ENCODE measurements at places on chromosomes 1 and 21.

DNA sequence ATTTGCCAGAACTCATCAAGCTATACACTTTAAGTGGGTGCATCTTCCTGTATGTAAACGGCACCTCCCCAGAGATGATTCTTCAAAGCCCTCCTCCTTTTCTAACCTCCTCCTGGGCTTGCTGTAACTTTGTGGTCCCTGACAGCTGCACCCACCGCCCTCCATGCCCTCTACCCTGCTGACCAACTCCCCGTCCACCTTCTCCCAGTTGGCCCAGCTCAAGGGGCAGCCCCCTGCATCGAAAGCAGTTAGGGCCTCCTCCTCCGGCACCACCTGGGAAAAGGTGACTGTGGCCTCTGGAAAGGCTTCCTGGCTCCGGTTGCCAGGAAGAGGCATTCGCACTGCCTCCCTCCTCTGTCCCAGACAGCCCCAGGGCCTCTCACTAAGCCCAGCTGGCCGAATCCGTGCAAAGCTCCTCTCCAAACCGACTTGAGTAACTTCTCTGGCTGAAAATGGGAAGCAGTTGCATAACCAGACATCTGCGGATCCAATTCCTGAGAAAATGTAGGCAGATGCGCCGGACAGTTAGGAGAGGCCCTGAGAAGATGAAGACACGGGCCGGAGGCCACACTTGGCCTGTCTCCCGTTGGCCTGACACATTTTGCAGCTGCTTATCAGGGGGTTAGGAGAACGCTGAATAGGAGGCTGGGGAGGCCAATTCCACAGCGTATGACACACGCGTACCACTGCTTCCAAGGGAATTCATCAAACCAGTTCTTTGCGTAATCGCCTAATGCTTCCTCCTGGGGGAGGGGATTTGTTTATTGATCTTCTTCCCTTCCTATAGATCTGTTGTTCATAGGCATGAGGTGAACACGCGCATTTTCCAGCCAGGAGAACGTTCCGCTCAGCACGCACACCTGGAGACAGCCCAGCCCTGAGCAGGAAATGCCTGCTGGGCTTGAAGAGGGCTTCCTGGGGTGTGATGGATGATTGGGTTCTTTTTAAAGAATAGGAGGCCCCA is 48.7 kb upstream of the COL6A2 start:
- H3K27ac ChIP-seq, result no peak overlapping the region
- peaks cover 24% of the 10 kb centered on the region for H3K27me3 ChIP-seq
- no peak for DNase-seq
- H3K4me3 ChIP-seq, result no peak overlapping the region
- H3K4me1 ChIP-seq, result peaks cover 6% of the 10 kb centered on the region

- no peaks in the 10 kb centered on the region for H3K27me3 ChIP-seq
- H3K36me3 ChIP-seq, result no peaks in the 10 kb centered on the region
- H3K27ac ChIP-seq, result no peak overlapping the region
- H3K4me1 ChIP-seq, result no peaks in the 10 kb centered on the region
- H3K4me3 ChIP-seq, result no peak overlapping the region
- no peak for DNase-seq
Observed at GRCh38 chr1:114033216-114033706, 54.0 kb downstream of the OLFML3 start.

GRCh38 chr1:200432586-200432985 is 22.8 kb upstream of the ZNF281 start:
- H3K36me3 ChIP-seq, result no peaks in the 10 kb centered on the region
- no peaks in the 10 kb centered on the region for H3K27me3 ChIP-seq
- H3K27ac ChIP-seq, result no peak overlapping the region
- H3K4me1 ChIP-seq, result peaks cover 2% of the 10 kb centered on the region
- H3K4me3 ChIP-seq, result no peak overlapping the region

DNA sequence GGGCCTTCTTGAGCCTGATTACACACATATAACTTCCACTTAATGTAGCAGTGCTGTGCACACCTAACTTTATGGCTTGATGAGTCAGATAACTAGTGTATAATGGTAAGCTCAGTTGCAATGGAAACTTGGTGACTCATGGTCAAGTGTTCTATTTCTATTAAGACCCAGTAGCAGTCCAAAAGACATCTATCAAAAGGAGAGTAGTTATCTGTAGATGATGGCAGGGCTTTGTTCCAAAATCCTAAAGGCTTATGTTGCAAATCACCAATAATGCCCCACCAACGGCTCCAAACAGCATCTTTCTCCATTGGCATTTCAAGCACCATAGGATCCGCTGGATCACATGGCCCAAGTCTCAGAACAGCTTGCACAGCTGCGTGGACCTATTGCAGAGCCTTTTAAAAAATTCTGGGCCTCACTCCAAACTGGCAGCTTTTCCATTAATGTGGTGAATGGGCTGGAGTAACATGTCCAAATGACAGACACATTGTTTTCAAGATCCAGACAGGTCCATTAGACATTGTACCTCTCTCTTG is 566.8 kb upstream of the USP24 start:
- no peak overlapping the region for H3K4me3 ChIP-seq
- no peaks in the 10 kb centered on the region for H3K4me1 ChIP-seq
- no peak overlapping the region for H3K27ac ChIP-seq
- no peaks in the 10 kb centered on the region for H3K27me3 ChIP-seq
- no peak for DNase-seq
- H3K36me3 ChIP-seq, result no peaks in the 10 kb centered on the region

- no peak overlapping the region for H3K4me3 ChIP-seq
- no peak for DNase-seq
Observed at GRCh38 chr1:234018816-234019215, 114.3 kb downstream of the SLC35F3 start.

- peak; percentile 16 for DNase-seq
- no peaks in the 10 kb centered on the region for H3K4me1 ChIP-seq
- H3K27me3 ChIP-seq, result no peaks in the 10 kb centered on the region
- no peaks in the 10 kb centered on the region for H3K36me3 ChIP-seq
- H3K27ac ChIP-seq, result no peak overlapping the region
- no peak overlapping the region for H3K4me3 ChIP-seq
Observed at GRCh38 chr1:87404296-87404695, 75.6 kb downstream of the LMO4 start.

DNA sequence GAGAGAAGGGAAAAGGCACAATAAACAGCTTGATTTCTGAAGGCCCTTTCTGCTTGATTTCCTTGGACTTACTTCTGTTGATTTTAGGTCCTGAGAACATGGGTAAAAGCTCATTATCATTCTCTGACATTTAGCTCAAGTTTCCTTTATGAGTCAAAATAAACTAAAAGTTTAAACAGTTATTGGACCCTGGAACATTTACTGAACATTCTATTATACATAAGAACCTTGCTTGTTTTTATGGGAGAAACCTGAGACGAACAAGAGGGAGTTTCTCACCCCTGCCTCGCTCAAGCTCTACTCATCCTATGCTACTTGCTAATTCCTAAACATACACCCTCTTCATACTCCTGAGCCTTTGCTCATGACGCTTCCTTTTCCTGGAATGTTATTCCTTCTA is 538.3 kb upstream of the PKN2 start:
- H3K36me3 ChIP-seq, result no peaks in the 10 kb centered on the region
- DNase-seq, result no peak
- H3K4me1 ChIP-seq, result no peaks in the 10 kb centered on the region
- no peaks in the 10 kb centered on the region for H3K27me3 ChIP-seq
- H3K27ac ChIP-seq, result no peak overlapping the region
- no peak overlapping the region for H3K4me3 ChIP-seq

DNA sequence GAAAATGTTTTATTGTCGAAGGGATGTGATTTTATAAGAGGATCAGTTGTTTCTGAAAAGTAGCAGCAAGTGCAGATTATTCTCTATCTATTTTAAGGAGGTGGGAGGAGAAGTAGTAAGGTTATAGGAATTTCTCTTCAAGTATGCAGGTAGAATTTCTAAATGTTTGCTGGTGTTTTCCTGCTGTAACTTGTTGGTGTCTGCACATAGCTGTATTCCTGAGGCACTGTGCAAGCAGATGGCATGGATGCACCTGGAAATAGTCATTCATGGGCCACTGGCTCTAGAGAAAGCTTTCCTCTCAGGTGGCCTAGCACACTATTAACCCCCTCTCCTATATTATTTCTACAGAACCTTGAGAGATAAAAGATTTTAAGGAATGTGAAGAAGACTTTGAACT is 30.3 kb upstream of the PODN start:
- no peak for DNase-seq
- no peak overlapping the region for H3K4me3 ChIP-seq
- no peak overlapping the region for H3K27ac ChIP-seq
- peaks cover 32% of the 10 kb centered on the region for H3K36me3 ChIP-seq
- no peaks in the 10 kb centered on the region for H3K27me3 ChIP-seq

DNA sequence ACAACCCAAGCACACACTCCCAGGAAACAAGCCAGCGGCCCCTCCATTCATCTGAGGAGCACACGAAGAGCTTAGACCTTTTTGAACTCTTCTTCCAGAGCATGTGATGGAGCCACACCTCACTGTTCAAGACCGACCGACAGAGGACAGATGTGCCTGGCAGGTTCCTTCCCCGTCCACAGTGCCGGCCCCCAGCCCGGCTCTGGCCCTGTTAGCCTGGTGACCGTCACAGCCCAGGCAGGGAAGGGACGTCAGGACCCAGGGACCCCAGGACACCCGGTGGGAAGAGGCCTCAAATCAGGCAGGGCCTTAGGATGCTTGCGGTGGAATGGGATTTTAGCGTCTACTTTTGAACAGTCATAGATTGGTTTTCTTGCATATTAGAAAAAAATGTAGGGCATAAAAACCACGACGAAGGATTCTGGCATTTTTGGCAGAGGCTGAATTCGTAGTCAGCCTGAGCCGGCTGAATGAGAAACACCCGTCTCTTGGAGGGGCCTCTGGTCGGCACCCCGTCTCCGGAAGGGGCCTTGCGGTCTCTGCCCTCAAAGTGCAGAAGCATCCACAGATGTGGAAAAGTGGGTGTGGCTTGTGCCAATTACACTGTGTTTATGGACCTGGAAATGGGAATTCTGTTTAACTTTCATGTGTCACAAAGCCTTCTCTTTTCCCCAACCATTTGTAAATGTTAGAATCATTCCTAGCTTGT is 79.3 kb downstream of the SIK1 start:
- H3K27ac ChIP-seq, result no peak overlapping the region
- H3K4me3 ChIP-seq, result no peak overlapping the region
- DNase-seq, result no peak
- no peaks in the 10 kb centered on the region for H3K4me1 ChIP-seq
- H3K27me3 ChIP-seq, result peaks cover 6% of the 10 kb centered on the region

DNA sequence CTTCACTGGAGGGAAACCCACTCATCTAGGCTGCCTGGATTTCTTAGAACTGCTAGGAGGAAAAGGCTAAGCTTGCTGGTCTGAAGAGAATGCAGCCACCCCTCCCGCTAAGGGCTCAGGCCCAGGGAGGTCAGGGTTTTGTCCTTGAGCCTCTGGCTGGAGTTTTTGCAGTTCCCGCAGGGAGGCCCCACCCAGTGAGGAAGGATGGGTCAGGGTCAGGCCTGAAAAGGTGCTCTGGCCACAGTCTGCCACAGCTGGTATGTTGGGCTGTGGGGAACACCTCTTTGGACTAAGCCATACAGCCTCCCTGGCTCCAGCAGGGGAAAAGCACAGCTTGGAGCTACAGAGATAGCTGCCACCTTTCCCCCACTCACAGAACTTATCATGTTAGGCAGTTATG is 71.4 kb upstream of the PAPPA2 start:
- DNase-seq, result no peak
- no peaks in the 10 kb centered on the region for H3K4me1 ChIP-seq
- no peak overlapping the region for H3K4me3 ChIP-seq
- peaks cover 7% of the 10 kb centered on the region for H3K27me3 ChIP-seq
- no peaks in the 10 kb centered on the region for H3K36me3 ChIP-seq

DNA sequence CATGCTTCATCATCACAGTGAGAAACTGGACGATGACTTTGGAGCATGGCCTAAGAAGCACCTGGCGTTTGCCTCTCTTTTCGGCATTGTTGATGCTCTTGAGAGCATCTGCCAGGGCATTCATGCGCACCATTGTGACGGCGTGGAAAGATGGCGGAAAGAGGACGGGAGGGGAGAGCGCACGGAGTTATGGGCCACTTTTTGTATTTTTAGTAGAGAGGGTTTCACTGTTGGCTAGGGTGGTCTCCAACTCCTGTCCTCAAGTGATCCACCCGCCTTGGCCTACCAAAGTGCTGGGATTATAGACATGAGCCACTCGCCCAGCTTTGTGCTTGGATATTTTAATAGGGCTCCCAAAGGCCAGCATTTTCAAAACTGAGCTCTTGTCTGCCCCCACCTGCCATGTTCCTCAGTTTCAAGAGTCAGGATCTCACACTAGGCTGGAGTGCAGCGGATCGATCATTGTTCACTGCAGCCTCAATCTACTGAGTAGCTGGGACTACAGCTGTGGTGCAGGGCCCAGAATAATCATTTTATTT is 5.3 kb downstream of the RPS8 start:
- peaks cover 42% of the 10 kb centered on the region for H3K36me3 ChIP-seq
- no peak for DNase-seq
- no peak overlapping the region for H3K4me3 ChIP-seq

- no peaks in the 10 kb centered on the region for H3K27me3 ChIP-seq
- no peaks in the 10 kb centered on the region for H3K36me3 ChIP-seq
- H3K4me3 ChIP-seq, result no peak overlapping the region
- H3K27ac ChIP-seq, result peak overlapping the region; percentile 77
- H3K4me1 ChIP-seq, result peaks cover 55% of the 10 kb centered on the region
- no peak for DNase-seq
Observed at GRCh38 chr1:221778125-221778524, 36.2 kb upstream of the DUSP10 start.

GRCh38 chr21:37074546-37074945 is 1.5 kb downstream of the TTC3 start:
- H3K4me1 ChIP-seq, result peaks cover 22% of the 10 kb centered on the region
- H3K27ac ChIP-seq, result peak overlapping the region; percentile 87

DNA sequence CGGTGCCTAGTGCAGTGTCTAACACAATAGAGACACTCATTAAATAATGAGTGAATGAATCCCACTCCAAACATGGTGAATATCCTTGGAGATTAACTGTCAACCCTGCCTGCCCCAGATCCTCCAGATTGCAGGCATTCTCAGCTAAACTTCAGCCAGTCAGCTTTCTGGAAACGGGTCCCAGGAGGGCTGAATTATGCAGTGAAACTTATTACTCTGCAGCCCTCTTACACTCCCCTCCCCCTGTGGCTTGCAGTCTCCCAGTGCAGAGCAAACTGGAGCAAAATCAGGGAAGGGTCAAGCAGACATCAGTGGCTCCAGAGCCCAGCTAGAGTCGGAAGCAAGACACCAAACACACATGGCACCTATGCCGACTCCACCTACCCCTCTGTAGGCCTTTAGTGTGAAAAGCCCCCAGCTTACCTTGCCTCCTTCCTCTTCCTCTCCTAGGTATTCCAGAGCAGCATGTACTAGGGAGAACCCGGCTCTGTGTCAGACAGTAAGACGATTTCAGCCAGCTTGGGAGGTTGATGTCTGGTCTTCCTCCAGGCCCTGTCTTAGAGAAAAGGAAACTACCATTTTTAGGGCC is 6.5 kb upstream of the RGS16 start:
- H3K27ac ChIP-seq, result no peak overlapping the region
- H3K36me3 ChIP-seq, result no peaks in the 10 kb centered on the region
- H3K27me3 ChIP-seq, result peaks cover 49% of the 10 kb centered on the region
- H3K4me1 ChIP-seq, result peaks cover 8% of the 10 kb centered on the region
- DNase-seq, result no peak
- no peak overlapping the region for H3K4me3 ChIP-seq

GRCh38 chr1:46607345-46608130 is 3.5 kb upstream of the MKNK1 start:
- H3K4me1 ChIP-seq, result peaks cover 12% of the 10 kb centered on the region
- peaks cover 6% of the 10 kb centered on the region for H3K36me3 ChIP-seq
- no peak overlapping the region for H3K27ac ChIP-seq
- no peak for DNase-seq
- H3K4me3 ChIP-seq, result no peak overlapping the region

Measured in T-cell (primary cell).